ENCODE measurements at places on chromosomes 16 and 17.

DNA sequence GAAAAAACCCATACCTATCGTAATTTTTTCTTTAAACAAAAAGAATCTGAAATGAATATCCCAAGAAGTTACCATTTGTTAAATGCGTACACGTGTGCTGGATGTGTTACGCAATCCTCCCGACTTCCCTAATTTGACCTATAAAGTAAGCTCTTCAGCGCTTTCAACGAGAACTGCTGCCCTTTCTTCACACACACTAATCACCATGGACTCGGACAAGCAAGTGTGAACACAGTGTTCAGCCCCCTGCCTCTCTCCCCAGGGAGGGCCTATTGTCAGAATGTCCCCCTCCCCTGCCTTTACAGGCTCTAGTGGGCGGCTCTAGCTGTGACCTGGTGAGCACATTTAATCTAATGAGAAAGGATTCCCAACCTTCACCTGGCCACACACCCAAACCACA is 216.1 kb downstream of the CEP112 start:
- peak; percentile 82 for DNase-seq

GRCh38 chr17:40702271-40702670 is 1.3 kb downstream of the KRT24 start:
- DNase-seq, result no peak

DNA sequence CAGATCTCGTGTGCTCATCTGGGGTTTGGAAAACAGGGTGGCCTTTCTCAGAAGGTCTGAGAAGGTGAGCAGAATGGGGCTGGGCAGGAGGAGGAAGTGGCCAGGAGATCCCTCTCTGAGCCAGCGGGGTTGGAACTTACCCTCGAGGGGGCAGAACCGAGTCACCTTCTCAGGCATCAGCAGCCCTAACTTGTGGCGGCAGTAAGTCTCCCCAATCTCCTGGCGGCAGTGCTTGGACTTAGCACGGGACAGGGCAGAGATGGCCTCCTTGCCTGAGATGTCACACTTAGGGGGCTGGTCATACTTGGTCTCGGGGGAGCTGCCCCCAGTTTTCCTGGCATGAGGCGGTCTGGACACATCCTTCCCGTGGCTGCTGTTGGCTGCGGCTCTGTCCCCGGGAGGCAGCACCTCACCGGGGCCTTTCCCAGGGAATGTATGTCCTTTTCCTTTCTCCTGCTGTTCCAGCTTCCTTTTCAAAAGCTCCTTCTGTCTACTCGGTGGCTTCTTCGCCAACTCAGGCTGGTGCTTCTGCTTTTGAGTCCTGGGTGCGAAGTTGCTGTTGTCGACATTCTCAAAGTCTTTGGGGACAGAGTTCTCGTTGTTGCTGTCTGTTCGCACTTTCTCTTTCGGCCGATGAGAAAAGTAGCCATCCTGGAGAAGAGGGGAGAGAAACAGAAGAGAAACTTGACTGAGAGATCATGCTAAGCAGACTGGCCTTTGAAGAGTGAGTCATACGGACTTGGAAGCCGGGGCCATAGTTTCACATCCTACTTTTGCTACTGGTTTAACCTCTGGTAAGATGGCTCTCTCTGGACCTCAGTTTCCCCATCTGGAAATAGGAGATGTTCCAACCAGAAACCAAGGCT is 211.7 kb downstream of the XYLT1 start:
- DNase-seq, result no peak

- peak; percentile 30 for DNase-seq
These were observed 7.7 kb upstream of the TMEM92 start for GRCh38 chr17:50266384-50267073.

DNA sequence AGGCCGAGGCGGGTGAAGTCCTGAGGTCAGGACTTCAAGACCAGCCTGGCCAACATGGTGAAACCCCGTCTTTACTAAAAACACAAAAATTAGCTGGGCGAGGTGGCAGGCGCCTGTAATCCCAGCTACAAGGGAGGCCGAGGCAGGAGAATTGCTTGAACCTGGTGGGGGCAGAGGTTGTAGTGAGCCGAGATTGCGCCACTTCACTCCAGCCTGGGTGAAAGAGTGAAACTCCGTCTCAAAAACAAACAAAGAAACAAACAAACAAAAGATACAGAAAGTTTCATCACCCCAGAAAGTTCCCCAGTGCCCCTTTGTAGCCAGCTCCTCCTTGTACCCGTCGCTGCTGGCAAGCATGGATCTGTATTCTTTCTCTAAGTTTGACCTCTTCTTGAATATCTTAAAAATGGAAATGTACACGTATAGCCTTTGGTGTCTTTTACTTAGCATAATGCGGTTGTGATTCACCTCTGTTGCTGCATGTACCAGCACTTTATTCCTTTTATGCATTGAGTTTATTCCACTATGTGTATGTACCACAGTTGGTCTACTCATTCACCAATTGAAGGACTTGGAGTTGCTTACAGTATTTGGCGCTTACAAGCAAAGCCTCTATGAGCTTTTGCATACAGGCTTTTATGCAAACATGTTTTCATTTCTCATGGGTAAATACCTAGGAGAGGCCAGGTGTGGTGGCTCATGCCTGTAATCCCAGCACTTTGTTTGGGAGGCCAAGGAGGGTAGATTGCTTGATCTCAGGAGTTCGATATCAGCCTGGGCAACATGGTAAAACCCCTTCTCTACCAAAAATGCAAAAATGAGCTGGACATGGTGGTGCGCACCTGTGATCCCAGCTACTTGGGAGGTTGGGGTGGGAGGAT is 87.5 kb upstream of the CLEC18A start:
- DNase-seq, result no peak

DNA sequence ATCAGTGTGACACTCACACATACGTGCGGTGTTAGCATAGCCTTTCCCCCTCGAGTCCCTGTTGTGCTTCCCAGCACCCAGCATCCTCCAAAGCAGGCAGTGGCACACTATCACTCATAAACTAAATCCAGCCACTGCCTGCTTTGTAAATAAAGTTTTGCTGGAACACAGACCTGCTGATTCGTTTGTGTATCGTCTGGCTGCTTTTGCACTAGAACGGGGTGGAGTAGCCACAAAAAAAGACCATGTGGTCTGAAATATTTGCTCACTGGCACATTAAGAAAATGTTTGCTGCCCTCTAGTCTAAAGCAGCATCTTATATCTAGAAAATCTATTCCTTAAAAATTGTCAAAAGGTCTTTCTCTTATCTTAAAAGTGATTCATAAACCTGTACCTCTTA is 341.2 kb upstream of the ZFHX3 start:
- DNase-seq, result no peak

DNA sequence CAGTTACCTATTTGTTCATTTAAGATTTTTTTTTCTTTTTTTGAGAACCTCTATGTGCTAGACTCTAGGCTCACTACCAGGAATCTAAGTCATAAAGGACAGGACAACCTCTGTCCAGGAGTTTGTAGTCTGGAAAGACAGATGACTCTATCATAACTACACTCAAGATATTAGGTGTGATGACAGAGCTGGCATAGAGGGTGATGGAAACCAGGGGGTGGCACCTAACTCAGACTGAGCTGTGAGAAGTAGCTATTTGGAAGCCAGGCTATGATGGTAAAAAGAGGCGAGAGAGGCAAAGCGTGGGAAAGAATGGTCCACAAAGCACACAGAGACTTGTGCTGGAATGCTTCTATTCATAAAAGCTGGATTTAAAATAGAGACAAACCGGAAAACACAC is 372.3 kb downstream of the SEC14L1 start:
- no peak for DNase-seq

GRCh38 chr17:2374549-2375285 is 26.1 kb downstream of the MNT start:
- DNase-seq, result no peak

GRCh38 chr16:4548124-4548523 is 8.0 kb upstream of the C16orf96 start:
- DNase-seq, result no peak

Measured in Kasumi-1 (cell line).